ENCODE measurements at places on chromosomes 4 and X. TPM values are rescaled to one million over a fixed set of nuclear protein-coding genes. Genes with fewer than 3 reads are reported as not detected.

DNA sequence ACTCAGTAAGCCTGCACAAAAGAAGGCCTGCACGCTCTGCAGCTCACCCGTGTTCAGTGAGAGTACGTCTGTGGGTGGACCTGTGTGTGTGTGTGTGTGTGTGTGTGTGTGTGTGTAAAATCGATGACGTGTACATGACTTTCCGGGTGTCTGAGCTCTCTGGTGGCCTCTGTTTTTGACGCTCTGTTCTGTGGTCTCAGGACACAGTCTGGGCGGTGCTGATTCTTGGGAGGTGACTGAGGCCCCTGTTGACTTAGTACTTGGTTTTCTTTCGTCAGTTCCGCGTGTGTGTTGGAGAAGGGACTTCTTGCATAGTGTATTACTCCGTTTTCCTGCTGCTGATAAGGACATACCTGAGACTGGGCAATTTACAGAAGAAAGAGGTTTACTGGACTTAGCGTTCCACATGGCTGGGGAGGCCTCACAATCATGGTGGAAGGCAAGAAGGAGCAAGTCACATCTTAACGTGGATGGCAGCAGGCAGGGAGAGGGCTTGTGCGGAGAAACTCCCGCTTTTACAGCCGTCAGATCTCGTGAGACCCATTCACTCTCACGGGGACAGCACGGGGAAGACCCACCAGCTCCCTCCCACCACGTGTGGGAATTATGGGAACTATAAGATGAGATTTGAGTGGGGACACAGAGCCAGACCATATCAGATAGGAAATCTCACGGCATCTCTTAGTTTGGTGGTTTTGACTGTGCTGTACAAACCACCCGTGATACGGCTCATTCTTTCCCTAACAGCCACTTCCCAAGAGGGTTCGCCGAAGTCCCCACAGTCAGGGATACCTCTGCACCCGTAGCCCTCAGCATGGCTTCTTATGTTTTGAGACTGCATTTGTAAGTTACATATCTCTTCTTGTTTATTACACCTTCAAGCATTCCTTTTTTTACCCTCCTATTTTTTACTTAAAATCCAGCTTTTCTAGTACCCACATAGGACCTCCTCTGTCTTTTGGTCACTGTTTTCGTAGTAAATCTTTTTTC is 24.5 kb downstream of the UVSSA start:
- H3K36me3 ChIP-seq = no peaks in the 10 kb centered on the region
- H3K27ac ChIP-seq = no peak overlapping the region
- no peak overlapping the region for H3K4me3 ChIP-seq
- no peaks in the 10 kb centered on the region for H3K27me3 ChIP-seq
- no peak for DNase-seq

GRCh38 chr4:108035691-108036090 is 46.0 kb downstream of the HADH start:
- DNase-seq = no peak
- peaks cover 6% of the 10 kb centered on the region for H3K36me3 ChIP-seq
- H3K27me3 ChIP-seq = no peaks in the 10 kb centered on the region
- H3K27ac ChIP-seq = no peak overlapping the region

DNA sequence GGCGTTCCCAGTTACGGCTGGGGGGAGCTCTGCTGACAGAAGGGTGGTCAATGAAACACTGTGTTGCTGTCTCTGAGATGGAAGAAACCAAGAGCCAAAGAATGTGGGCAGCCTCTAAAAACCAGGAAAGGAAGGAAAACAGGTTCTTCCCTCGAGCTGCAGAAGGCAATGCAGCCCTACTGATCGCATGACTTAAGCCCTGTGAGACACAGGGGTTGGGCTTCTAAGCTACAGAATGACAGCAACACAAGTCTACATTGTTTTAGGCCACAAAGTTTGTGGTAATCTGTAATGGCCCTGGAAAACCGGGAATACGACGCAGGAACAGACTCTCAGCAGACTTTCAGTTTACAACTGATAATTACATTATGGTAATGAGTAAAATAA is 38.2 kb upstream of the MTNR1A start:
- H3K4me1 ChIP-seq = no peaks in the 10 kb centered on the region
- peaks cover 6% of the 10 kb centered on the region for H3K36me3 ChIP-seq
- no peaks in the 10 kb centered on the region for H3K27me3 ChIP-seq
- no peak for DNase-seq
- H3K27ac ChIP-seq = no peak overlapping the region
- H3K4me3 ChIP-seq = no peak overlapping the region

DNA sequence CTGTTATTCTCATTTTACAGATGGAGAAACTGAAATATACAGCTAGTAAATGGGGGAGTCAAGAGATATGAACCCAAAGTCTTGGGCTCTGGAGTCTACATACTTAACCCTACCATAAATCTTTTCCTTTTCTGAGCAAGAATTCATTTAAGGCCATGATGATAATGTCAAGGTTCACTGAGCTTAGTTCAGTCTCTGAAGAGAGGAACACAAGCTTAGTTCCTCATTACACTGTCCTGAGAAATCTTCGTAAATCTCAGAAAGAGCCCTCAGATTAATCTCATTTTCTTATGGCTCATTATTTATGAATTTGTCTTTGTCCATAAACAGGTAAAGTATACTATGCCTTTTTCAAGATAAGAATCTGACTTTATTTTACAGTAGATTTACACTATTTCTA is 104.2 kb downstream of the SATL1 start:
- DNase-seq = no peak
- H3K36me3 ChIP-seq = no peaks in the 10 kb centered on the region
- H3K27ac ChIP-seq = no peak overlapping the region

DNA sequence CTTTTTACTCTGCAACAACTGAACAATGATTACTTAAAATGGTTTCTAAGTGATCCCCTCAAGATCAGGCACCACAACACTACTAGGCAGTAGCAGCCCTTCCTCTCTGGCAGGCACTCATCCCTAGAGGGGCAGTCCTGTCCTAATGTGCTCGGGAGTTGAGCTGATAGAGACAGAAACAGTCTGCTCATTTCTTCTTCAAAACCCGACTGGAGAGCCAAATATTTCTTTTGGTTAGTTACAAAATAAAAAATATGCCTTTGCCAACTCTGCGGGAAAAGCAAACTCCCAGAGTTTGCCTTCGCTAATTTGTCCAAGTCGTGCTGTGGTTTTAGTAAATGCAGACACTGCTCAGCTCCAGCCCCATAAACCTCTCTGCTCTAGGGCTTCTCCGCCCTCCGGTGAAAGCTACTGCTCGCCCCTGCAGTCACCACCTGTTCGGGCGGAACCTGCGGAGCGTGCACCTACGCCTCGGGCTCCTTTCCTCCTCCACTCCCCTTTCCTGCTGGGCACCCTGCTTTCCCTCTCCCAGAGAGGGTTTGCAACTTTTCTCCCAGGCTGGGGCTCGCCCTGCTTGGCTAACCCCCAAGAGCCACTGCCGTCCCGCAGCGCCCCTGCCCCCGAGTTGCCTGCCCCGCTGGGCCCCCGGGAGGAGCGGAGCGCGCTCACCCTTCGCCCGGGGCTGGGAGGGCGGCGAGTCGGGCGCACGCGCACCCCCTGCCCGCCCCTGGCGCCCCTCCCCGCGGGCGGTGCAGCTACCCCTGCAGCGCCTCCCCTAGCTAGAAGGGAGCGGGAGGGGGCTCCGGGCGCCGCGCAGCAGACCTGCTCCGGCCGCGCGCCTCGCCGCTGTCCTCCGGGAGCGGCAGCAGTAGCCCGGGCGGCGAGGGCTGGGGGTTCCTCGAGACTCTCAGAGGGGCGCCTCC is at the start of gene NPNT:
TSS of gene NPNT (plus strand) at position 812 of the 923 bp plus-strand sequence. CDS start 182 bp downstream, outside the sequence.
- no peaks in the 10 kb centered on the region for H3K4me1 ChIP-seq
- H3K27ac ChIP-seq = peak within 1 kb of the TSS; percentile 43
- H3K4me3 ChIP-seq = peak within 1 kb of the TSS; percentile 71
- no peak for DNase-seq
- no peaks in the 10 kb centered on the region for H3K36me3 ChIP-seq
- no peaks in the 10 kb centered on the region for H3K27me3 ChIP-seq

- no peak for DNase-seq
- no peaks in the 10 kb centered on the region for H3K4me1 ChIP-seq
Measured at GRCh38 chrX:47500554-47500953, 17.5 kb upstream of the ZNF41 start.

- no peaks in the 10 kb centered on the region for H3K36me3 ChIP-seq
- H3K27me3 ChIP-seq = no peaks in the 10 kb centered on the region
- no peak for DNase-seq
- H3K4me1 ChIP-seq = no peaks in the 10 kb centered on the region
Measured at GRCh38 chrX:81120258-81120935, 81.3 kb downstream of the HMGN5 start.

DNA sequence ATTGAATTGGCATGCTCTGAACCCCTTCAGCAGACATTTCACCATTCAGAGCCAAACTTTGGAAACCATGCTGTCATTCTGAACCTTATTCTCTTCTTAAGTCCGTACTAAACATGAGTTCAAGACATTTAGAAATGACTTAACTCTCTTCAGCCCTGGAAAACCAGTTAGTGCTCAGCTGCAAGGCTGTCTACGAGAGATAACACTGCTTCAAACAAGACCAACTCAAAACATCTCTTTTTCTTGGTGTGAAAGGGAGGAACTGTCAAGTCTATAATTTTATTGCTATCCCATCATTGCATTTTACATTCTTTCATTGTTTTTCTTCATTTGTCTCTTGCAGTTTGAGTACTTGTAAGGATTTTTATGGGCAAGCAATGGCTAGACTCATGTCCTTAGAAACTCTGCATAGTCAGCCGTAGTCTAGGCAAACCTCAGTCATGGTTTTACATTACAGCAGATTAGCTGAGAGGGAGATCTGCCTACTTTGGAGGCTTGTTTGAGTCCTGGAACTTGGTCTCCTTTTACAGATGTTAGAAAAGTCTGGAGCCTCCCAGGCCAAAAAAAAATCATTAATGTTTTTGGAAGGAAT is 120.6 kb upstream of the JADE1 start:
- no peak overlapping the region for H3K27ac ChIP-seq
- H3K4me3 ChIP-seq = no peak overlapping the region
- no peak for DNase-seq
- no peaks in the 10 kb centered on the region for H3K36me3 ChIP-seq

GRCh38 chrX:75278991-75279390 is 5.1 kb downstream of the UPRT start:
- no peaks in the 10 kb centered on the region for H3K36me3 ChIP-seq
- DNase-seq = no peak
- no peak overlapping the region for H3K4me3 ChIP-seq
- H3K27ac ChIP-seq = no peak overlapping the region

PASD1 gene
- total RNA-seq = not detected

- no peak for DNase-seq
- no peaks in the 10 kb centered on the region for H3K27me3 ChIP-seq
- H3K27ac ChIP-seq = no peak overlapping the region
- H3K4me1 ChIP-seq = no peaks in the 10 kb centered on the region
- no peak overlapping the region for H3K4me3 ChIP-seq
- no peaks in the 10 kb centered on the region for H3K36me3 ChIP-seq
Measured at GRCh38 chr4:105943234-105943633, 48.0 kb downstream of the NPNT start.

GRCh38 chr4:190018201-190018920 is 8.7 kb downstream of the FRG2 start:
- H3K27me3 ChIP-seq = peaks cover 73% of the 10 kb centered on the region
- no peak overlapping the region for H3K4me3 ChIP-seq
- no peak for DNase-seq
- H3K4me1 ChIP-seq = no peaks in the 10 kb centered on the region
- H3K27ac ChIP-seq = no peak overlapping the region
- H3K36me3 ChIP-seq = no peaks in the 10 kb centered on the region

RNF212 gene
- total RNA-seq = 6.4 TPM

GRCh38 chrX:79573760-79574159 is 206.6 kb upstream of the ITM2A start:
- H3K4me1 ChIP-seq = no peaks in the 10 kb centered on the region
- no peaks in the 10 kb centered on the region for H3K36me3 ChIP-seq
- no peak overlapping the region for H3K27ac ChIP-seq

GRCh38 chr4:184664445-184665210 is 15.1 kb downstream of the PRIMPOL start:
- no peaks in the 10 kb centered on the region for H3K4me1 ChIP-seq
- no peak overlapping the region for H3K27ac ChIP-seq
- DNase-seq = no peak
- H3K27me3 ChIP-seq = no peaks in the 10 kb centered on the region

- H3K27me3 ChIP-seq = peaks cover 76% of the 10 kb centered on the region
- DNase-seq = no peak
- H3K27ac ChIP-seq = no peak overlapping the region
- H3K4me3 ChIP-seq = no peak overlapping the region
- no peaks in the 10 kb centered on the region for H3K36me3 ChIP-seq
Measured at GRCh38 chrX:133306316-133306715, 88.2 kb upstream of the TFDP3 start.

- no peak for DNase-seq
- no peaks in the 10 kb centered on the region for H3K4me1 ChIP-seq
- no peaks in the 10 kb centered on the region for H3K36me3 ChIP-seq
- H3K27me3 ChIP-seq = no peaks in the 10 kb centered on the region
- no peak overlapping the region for H3K4me3 ChIP-seq
Measured at GRCh38 chr4:142480244-142480643, 365.9 kb downstream of the INPP4B start.

GRCh38 chr4:4639370-4639769 is 97.5 kb upstream of the STX18 start:
- H3K4me1 ChIP-seq = no peaks in the 10 kb centered on the region
- DNase-seq = no peak
- no peaks in the 10 kb centered on the region for H3K27me3 ChIP-seq
- no peaks in the 10 kb centered on the region for H3K36me3 ChIP-seq
- no peak overlapping the region for H3K27ac ChIP-seq
- H3K4me3 ChIP-seq = no peak overlapping the region

- no peak overlapping the region for H3K27ac ChIP-seq
- H3K4me1 ChIP-seq = no peaks in the 10 kb centered on the region
- no peaks in the 10 kb centered on the region for H3K27me3 ChIP-seq
- DNase-seq = no peak
- H3K4me3 ChIP-seq = no peak overlapping the region
Measured at GRCh38 chrX:8341814-8342590, 122.6 kb upstream of the VCX3B start.

CENPI gene
- total RNA-seq = 0.98 TPM

DNA sequence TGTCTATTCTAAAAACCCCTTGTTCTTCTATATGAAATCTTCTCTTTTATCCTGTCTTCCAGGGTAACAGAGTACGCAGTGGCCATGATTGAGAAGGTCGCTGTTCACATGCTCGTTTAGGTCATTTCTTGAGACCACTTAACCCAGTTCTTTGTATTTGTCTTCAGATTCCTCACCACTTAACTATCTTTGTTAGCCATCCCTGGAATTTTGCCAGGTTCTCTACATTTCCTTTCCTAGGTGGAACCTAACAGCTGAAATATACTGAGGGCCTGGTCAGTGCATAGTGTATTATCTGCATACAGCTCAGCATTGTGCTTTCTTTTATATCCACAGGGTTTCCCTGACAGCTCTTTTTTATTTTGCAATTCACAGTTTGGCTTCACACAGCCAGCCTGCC is 148.9 kb upstream of the GALNT7 start:
- no peak for DNase-seq
- H3K27me3 ChIP-seq = no peaks in the 10 kb centered on the region
- no peaks in the 10 kb centered on the region for H3K4me1 ChIP-seq

DNA sequence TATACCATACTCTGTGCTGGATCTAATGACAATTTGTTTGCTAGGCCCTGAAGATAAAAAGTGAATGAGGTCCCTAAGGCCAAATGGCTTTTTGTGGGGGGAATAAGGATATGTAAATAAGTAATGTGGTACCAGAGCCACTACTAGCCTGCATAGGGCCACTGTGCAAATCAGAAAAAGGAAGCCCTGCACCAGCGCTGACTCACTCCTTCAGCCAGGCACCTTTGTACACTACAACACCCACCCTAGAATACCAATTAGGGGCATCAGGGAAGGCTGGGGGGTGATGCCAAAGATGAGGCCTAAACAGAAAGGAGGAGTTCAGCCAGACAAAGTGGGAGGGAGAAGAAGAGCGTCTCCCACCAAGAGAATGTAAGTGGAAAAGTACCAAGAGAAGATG is 122.2 kb downstream of the CAMK2D start:
- H3K36me3 ChIP-seq = no peaks in the 10 kb centered on the region
- no peak for DNase-seq
- H3K4me1 ChIP-seq = no peaks in the 10 kb centered on the region
- no peak overlapping the region for H3K27ac ChIP-seq
- no peak overlapping the region for H3K4me3 ChIP-seq

Data from breast epithelium (tissue), 4 donors.